ENCODE measurements at places on chromosomes 5 and 9.

DNA sequence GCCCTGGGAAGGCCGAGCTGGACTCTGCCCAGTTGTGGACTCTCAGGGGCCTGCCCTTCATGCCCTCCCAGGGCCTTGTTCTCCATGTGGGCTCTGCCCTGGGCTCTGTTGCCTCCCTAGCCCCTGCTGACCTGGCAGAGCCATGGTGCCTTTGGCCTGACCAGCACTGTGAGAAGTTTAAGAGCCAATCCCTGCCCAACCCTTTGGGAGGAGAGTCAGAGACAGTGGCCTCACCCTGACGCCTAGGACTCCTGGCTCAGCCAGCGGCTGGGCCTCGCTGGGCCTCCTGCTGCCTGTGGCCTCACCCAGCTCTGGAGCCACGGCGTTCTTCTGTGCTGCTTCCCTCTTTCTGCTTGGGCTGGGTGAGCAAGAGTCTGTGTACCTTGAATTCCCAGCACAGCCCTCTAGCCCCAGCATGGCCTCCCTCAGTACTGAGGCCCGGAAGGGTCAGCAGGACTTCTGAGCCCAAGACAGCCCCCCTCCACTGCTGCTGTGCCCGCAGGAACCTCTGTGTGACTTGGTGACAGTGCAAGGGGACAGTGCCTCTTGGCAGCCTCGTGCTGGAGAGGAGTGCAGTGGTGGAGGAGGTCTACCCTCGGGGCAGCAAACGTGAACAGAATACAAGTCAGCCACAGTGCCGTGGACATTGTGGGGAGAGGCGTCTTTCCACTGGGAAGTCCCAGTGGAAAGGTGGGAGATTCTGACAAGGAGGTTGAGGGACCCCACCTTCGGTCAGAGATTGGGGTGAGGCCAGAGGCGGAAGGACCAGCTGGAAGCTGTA lies 97.4 kb downstream of the CACNA1B start:
- no peak for DNase-seq

GRCh38 chr9:120500733-120501132 lies 79.2 kb downstream of the CDK5RAP2 start:
- no peak for DNase-seq

DNA sequence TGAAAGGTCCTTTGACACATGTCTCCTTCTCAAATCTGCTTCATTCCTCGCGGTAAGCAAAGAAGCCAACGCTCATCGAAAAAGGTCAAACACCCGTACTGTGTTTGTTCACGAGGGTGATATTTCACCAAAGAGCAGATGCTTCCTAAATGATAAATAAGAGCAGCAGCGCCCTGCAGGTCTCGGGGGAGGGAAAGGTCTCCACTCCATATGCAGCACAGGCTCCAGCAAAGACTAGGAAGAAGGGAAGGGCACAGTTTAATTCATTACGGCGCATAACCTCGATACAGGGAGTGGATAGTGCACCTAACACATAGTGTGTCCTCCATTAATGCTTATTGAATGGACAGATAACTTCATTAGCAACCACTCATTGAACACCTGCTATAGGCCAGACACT lies 593.3 kb downstream of the CDK5RAP2 start:
- no peak for DNase-seq

DNA sequence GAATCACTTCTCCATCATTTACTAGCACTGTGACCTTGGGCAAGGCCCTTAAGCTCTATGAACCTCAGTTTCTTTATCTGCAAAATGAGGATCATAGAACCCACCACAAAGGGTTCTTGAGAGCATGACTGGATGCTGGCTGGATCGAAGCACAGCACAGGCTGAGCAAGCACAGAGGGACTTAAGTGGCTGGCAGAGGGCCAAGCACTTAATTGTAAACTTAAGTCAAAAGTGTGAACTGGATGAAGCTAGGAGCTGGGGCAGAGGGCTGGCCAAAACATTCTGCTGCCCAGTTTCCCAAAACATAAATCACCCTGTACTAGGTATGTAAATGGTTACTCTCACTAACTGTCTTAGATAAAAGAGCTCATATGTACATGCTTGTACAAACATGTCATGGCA lies 112.3 kb upstream of the WWC1 start:
- DNase-seq: no peak

GRCh38 chr9:137899551-137900360 lies 22.2 kb downstream of the CACNA1B start:
- no peak for DNase-seq

DNA sequence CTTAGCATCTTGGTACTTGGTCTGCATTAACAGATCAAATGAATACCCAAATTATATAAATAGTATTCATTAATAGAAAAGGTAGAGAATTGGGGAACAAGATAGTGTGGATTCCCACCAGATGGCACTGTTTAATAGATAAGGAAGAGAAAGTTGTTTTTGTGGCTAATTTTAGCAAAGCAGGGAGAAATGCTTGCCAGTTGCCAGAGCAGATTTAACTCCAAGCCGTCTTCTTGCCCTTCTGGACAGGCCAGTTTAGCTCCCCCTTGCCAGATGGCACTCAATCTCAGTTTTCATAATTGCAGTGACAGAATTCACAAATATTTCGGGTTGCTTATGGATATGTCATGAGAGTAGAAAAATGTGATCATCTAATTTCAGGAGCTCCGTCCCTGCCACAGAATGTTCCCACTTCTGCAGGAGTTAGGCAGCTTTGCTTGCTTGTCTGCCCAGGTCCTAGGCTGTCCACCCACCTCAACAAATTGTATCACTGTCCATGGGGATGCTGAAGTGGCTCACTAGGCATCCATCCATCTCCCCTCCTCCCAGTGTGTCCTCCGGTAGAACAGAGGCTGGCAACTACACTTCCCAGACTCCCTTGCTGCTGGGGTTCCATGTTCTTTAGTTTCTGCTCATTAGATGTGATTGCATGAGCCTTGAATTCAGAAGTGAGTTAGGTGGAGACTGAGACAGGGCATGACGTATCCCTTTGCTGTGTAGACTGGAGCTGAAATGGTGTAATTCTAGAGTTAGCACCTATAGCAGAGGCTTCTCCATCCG lies 11.8 kb upstream of the HEXB start:
- DNase-seq: no peak

DNA sequence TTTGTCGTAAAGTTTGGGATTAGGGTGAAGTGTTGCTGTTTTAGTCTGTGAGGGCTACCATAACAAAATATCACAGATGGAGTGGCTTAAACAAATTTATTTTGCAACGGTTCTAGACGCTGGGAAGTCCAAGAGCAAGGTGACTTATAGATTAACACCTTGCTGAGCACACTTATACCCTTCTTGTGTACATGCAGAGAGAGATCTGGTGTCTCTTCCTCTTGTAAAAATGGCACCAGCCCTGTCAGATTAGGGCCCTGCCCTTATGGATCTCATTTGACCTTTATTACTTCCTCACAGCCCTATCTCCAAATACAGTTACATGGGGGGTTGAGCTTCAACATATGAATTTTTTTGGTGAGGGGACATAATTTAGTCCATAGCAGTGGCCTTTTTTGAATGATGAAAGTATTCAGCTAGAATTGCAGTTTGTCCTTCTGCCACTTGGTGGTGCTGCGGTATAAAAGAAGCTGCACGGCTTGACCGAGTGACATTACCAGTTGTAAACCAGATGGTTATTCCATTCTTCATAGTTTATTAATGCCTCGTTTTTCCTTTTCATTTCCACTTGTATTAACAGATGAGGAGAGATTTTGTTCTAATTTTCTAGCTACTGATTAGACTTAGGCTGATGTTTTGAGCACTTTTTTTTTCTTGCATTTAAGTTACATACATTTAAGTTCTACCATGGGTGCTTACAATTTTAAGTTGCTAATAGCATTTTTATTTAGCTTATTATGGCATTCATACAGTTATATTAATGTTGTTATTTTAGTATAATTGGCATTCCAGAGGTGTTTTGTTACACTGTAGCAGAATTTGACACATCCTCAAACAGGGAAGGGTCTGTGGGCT lies 19.4 kb downstream of the DCP2 start:
- DNase-seq: peak; percentile 80

GRCh38 chr5:150622157-150622556 lies 18.3 kb upstream of the SYNPO start:
- no peak for DNase-seq

- DNase-seq: no peak
Observed at GRCh38 chr9:137353223-137354152, 51.4 kb upstream of the NRARP start.

DNA sequence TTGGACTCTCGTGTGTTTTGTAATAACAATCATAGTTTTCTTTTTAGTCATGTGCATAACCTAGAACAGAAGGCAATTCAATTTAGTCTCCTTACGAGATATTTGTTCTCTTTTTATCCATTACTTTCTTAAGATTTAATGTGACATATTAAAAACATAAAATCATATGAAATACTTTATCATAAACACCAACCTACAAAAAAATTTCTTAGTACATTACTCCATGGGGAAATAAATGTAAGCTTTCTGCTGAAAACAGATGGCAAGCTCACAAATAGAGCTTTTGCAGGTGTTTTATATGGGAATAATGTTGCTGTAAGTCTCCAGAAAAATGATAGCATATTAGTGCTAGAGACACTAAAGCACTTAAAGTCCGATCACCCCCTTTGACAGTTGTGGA lies 1035.2 kb upstream of the ARRDC3 start:
- DNase-seq: no peak

DNA sequence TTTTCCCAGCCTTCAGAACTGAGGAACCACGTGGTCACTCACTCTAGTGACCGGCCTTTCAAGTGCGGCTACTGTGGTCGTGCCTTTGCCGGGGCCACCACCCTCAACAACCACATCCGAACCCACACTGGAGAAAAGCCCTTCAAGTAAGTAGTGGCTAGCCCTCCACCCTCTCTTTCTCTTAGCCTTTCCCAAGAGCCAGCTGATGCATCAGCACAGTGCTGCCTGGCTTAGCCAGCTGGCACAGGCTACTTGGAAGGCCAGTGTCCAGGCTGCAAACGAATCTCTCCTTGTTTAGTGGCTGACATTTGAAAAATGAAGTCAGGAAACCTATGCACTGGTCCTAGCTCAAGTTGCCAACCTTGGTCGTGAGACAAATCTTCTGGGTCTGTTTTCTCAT lies 91.1 kb downstream of the PRDM6 start:
- DNase-seq: no peak

GRCh38 chr5:40404613-40405012 lies 275.1 kb upstream of the PTGER4 start:
- no peak for DNase-seq

GRCh38 chr9:134600836-134601638 lies 40.6 kb upstream of the COL5A1 start:
- DNase-seq: no peak

- no peak for DNase-seq
Observed at GRCh38 chr9:131233995-131234394, 42.3 kb downstream of the FAM78A start.

GRCh38 chr5:65480306-65480865 lies 1.3 kb downstream of the ADAMTS6 start:
- DNase-seq: peak; percentile 19

GRCh38 chr9:131995382-131995781 lies 84.3 kb downstream of the MED27 start:
- no peak for DNase-seq

DNA sequence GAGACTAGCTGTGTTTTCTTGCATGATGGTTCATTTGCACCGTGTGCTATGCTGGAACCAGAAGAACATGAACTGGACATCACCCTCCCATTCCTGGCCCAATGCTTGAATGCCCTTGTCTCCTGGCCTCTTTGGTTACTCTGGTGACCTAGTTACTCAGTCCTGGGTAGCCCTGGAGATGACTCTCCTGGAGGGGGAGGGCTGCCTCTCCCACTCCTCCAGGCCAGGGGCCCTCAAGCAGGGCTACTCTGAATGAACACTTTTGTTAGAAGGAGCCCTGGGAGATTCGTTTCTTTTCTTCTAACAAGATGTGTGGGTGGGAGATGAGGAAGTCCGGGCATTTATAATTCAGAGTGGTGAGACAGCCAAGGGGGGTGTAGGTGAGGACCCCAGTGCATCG lies 12.0 kb upstream of the NKX2-5 start:
- DNase-seq: no peak

DNA sequence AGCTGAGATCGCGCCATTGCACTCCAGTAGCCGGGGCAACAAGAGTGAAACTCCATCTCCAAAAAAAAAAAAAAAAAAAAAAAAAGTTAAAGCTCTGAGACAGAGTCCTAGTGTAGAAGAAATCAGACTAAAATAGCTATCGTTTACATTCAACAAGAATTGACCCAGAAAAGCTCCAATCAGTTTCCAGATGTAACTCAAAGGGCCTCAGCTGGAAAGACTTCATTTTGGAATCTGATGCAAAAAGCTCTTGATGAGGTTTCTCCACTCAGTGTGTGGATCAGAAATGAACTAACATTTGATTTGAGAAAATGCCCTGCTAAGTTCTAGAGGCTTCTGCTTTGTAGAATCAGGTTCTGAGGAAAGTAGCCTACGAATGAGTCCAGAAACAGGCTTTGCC lies 7.2 kb upstream of the C1QTNF2 start:
- no peak for DNase-seq

- DNase-seq: no peak
Observed at GRCh38 chr9:122186301-122186700, 26.6 kb downstream of the MORN5 start.
